Stimulated activated CD4-positive, alpha-beta T cell treated with anti-CD3 and anti-CD28 coated beads, Interleukin-1b, Interleukin-23, amount 100 ng/mL, for 1 hour (primary cell): ENCODE measurements at places on chromosomes 1 and 21.

- peak; percentile 44 for DNase-seq
Observed at GRCh38 chr1:156123356-156124196, 9.1 kb downstream of the LMNA start.

GRCh38 chr1:155126556-155127104 lies 1.0 kb upstream of the EFNA1 start:
- no peak for DNase-seq

- no peak for DNase-seq
Observed at GRCh38 chr1:5933676-5934057, 58.6 kb downstream of the NPHP4 start.

- DNase-seq, result no peak
Observed at GRCh38 chr1:115242543-115242942, 95.5 kb downstream of the NGF start.

DNA sequence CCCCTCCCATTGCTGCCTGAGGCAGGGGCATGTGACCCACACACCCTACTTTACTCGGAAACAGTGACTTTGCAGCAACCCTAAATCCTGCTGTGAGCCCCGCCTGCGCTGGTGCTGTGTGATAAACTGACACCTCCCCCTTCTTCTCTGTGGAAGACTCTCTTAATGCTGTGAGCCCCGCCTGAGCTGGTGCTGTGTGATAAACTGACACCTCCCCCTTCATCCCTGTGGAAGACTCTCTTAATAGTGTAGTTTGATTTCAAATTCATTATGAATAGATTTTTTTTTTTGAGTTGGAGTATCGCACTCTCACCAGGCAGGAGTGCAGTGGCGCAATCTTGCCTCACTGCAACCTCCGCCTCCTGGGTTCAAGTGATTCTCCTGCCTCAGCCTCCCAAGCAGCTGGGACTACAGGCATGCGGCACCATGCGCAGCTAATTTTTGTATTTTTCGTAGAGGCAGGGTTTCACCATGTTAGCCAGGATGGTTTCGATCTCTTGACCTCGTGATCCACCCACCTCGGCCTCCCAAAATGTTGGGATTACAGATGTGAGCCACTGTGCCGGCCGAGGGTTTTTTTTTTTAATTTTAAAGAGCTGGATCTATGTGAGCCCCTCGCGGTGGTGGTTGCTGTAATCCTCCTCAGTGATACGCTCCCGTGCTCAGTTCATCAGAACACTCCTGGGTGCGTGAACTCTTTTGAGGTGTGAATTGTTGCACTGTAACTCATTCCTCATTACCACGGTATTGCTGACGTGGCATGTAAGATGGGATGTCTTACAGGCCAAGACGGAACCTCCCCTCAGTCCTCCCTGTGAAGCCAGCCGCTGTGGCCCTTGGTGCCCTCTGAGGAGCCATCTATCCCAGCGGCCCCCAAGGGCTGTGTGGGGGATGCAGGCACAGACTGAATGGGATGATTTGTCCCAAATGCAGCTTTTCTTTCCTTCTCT lies 60.3 kb downstream of the GALNT2 start:
- no peak for DNase-seq

DNA sequence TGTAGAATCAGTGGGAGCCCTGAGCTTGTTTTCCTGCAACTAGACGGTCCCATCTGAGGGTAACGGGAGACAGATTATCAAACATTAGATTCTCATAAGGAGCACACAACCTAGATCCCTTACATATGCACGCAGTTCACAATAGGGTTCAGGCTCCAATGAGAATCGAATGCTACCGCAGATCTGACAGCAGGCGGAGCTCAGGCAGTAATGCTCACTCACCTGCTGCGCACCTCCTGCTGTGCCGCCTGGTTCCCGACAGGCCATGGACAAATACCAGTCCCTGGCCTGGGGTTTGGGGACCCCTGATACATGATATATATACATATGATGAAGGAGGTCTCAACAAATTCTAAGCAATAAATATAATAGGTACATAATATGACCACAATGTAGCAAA lies 19.7 kb upstream of the SMIM12 start:
- no peak for DNase-seq

DNA sequence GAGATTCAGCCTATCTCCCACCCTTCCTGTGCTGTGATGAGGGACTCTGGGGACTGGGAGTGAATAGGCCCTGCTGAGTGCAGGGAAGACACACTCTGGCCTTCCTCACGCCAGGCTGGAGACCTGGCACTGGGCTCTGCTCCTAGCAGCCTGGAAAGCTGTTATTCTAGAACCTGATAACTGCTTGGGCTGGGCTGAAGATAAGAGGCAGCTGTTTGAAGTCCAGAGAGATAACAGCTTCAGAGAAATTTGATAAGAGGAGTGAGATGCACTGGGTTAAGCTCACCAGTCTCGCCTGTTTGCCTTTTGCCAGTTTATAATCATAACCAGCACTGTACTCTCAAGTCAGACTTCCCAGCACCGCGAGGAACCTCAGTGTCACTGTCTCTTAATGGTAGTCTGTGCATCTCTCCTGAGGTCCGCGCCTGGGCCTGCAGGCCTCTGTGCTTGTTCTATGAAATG lies 46.6 kb upstream of the GPR37L1 start:
- no peak for DNase-seq

- DNase-seq, result no peak
Observed at GRCh38 chr1:111656086-111657017, 36.8 kb downstream of the RAP1A start.

GRCh38 chr1:244460197-244460596 lies 876 bp upstream of the CATSPERE start:
- DNase-seq, result no peak

- no peak for DNase-seq
Observed at GRCh38 chr1:23475134-23475628, 8.8 kb downstream of the ASAP3 start.

DNA sequence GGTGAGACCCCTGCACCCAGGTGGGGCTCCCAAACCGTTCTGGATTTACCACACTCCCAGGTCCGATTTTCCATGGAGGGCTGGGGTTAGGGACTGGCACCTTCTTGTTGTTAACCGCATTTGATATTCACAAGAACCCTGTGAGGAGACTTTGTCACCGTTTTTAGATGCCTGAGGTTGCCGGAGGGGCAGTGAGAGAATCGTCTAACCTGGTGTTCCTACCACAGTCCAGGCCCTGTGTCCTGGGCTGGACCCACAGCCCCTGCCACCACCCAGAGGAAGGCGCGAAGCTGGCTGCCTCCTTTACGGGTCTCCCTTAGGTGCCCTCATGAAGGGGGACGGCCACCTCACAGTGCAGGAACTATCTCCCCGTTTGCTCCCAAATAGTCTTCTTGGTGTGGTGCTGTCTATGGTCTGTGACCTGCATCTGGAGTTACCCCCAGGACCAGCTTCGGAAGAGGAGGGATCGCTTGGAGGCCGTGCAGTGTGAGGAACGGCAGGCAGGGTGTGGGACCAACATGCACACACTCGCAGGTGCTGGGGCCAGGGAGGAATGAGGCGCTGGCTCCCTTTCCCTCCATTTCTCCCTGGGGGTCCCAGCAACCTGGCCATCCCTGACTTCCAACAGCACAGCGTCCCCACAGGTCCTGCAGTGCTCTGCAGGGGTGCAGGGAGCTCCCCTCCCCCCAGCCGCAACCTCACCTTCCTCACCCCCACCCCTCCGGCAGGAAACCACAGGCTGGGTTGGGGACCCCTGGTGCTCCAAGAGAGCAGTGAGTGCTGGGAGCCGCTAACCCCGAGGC lies 7.0 kb downstream of the SIM2 start:
- DNase-seq, result no peak

DNA sequence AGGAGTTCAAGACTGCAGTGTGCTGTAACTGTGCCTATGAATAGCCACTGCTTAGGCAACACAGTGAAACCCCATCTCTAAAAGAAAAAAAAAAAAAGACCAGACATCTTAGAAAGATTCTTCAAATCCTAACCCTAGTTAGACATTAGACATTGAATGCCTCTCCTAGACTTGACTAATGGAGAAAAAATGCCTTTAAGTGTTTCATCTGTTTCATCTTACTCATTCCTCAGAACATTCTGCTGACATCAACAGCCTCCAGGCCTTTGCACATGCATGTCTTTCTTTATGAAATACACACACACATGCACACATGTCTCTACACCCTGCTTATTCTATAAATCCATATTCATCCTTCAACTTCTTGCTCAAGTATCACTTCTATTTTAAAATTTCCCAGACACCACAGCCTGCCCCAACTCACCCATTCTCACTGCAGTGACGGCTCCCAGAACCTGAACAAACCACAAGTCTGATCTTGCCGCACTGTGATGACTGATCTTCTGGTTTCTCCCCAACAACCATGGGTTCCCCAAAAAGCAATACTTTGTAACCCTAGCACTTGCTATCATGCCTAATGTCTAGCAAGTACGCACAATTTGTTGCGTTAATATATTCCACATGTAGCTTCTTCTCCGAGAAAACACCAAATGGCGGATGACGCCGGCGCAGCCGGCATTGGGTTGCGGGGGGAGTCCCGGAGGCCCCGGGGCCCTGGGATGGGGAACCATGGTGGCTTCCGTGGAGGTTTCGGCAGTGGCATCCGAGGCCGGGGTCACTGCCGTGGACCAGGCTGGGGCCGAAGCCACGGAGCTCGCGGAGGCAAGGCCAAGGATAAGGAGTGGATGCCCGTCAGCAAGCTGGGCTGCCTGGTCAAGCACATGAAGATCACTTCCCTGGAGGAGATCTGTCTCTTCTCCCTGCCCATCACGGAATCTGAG lies 37.4 kb downstream of the LRRC52 start:
- DNase-seq, result no peak

- no peak for DNase-seq
Observed at GRCh38 chr1:195866781-195867222, 741.4 kb downstream of the KCNT2 start.

GRCh38 chr1:18953731-18954231 lies 2.7 kb downstream of the IFFO2 start:
- no peak for DNase-seq

GRCh38 chr1:151626740-151627334 lies 15.0 kb downstream of the SNX27 start:
- DNase-seq, result no peak

- no peak for DNase-seq
Observed at GRCh38 chr1:11682287-11682771, 1.4 kb upstream of the MAD2L2 start.

DNA sequence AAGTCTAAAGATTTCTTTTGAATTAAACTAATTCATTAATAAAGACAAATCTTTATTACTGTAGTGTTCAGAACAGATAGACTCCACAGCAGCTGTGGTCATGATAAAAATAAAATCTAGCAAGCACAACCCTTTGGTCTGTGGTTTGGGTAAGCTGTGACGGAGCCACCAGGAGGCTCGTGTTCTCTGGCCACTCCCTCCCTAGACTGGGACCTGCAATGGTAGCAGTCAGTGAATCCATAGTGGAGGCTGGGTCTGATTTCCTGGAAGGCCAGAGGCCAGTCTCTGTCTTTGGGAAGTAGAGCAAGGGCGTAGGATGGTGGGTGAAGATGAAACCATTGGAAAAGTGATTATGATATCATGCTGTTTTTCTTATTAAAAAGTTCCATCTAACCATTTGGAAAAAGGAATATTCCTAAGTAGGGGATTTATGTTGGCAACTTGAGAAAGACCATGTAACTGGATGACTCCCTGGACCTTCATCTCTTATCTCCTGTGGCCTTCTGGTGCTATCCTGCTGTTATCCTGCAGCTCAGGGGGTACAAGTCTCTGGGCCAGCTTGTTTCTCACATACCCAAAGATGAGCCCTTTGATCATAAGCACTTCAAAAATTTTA lies 39.0 kb downstream of the TENT5C start:
- DNase-seq, result no peak

GRCh38 chr1:20110679-20111078 lies 8.7 kb downstream of the PLA2G2D start:
- no peak for DNase-seq

GRCh38 chr1:113210248-113210647 lies 137.2 kb downstream of the LRIG2 start:
- DNase-seq, result no peak

DNA sequence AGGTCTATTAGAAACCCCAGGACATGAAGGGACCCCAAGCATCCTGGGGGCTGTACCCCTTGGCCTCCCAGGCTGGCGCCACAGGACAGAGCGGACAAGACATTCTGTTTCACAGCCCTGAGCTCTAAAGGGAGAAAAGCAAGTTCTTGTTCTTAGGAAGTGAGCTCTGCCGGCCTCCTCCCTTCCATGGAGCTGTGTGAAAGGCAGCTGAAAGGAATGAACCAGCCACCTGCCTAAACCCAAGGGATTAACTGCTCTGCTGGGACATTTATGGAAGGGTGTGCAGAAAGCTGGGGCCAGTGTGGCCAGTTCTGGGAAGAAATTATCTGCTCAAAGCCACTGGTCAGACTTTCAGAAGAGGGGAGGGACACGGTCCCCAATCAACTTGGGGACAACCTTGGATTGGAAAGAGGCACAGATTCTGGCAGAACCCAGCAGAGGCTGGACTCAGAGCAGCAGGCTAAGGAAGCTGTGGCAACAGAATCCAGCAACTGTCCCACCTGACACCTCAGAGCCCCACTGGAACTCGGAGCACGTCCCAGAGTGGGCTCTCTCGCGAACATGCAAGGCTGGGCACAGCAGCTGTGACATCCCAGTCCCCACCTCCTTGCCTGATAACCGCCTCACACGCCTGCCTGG lies 2.1 kb downstream of the KLHL21 start:
- DNase-seq, result no peak

GRCh38 chr1:208204779-208205178 lies 39.4 kb downstream of the PLXNA2 start:
- DNase-seq, result no peak

GRCh38 chr1:8962812-8963530 lies 17.3 kb downstream of the CA6 start:
- no peak for DNase-seq

DNA sequence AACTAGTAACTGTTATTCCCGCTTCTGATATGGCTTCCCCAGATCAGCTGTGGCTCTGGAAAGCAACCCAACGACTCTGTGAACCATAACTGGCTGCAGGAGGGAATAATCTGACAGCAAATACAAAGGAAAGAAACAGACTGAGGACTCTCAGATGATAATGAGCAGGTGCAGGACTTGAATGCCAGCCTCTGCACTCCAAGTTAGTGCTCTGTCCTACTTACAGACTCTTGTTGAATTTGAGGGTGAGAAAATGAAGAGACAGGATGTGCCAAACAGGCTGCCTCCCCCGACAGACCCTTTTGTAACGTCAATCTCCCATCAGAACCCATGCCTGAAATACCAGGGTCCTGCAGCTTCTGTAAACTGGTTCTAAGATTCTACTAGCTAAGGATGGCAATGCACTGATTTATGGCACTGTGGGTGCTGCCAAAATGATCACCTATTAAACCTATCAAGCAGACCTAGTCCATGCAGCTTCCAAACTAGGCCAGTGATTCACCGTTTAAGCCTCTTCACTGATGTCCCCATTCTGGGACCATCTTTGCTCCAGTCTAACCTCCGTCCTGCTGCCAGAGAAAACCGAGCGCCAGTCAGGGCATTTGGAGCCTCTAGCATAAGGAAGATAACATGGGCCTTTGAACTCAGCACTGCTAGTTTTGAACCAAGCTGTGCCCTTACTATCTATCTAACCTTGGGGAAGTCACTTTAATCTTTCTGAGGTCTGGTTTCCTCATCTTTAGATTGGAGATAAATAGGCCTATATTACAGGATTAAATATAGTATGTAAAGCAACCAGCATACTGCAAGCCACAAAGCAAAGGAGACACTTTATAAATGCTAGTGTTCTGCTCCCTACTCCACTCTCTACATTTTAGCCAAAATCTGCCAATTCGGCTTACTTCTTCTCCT lies 4.8 kb downstream of the MKNK1 start:
- no peak for DNase-seq
